SHP77 (cell line): ENCODE measurements at places on chromosomes 1 and 21.

GRCh38 chr1:185396126-185396525, 79.1 kb upstream of the IVNS1ABP start:
- DNase-seq, result no peak

GRCh38 chr1:183310753-183311479, 107.3 kb downstream of the NMNAT2 start:
- no peak for DNase-seq

GRCh38 chr1:225596736-225597135, 56.2 kb downstream of the ENAH start:
- no peak for DNase-seq

DNA sequence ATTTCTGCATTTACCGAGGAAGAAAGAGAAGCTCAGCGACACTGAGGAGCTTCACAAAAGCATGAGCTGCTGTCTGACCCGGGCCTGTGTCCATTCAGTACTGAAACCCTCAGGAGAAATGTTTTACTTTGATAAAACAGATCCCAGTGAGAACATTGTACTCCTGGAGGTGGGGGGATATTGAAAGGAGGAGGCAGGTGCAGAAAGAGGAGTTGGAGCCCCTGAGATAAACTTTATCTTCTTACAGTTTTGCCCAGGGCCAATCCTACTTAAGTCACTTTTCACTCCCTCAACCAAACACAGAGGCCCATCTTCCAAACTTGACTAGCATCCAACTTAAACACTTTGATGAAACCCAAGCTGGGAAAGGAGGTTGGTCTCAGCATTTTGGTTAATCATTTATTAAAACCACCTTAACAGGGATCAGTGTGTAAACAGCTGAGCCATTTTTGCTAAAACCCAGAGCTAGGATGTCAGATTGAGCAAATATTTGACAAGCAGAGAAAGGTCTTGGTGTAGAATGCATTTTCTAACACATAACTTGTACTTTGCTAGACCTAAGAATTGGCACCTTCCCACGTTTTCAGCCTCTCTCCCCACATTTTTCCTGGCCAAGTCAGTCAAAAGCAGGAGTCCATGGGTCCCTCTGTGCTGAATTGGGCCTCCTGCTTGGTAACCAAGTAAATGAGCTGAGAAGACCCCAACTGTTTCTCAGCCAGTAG, 32.5 kb upstream of the SARS1 start:
- no peak for DNase-seq

- no peak for DNase-seq
Observed at GRCh38 chr1:200897259-200897658, 2.6 kb downstream of the INAVA start.

DNA sequence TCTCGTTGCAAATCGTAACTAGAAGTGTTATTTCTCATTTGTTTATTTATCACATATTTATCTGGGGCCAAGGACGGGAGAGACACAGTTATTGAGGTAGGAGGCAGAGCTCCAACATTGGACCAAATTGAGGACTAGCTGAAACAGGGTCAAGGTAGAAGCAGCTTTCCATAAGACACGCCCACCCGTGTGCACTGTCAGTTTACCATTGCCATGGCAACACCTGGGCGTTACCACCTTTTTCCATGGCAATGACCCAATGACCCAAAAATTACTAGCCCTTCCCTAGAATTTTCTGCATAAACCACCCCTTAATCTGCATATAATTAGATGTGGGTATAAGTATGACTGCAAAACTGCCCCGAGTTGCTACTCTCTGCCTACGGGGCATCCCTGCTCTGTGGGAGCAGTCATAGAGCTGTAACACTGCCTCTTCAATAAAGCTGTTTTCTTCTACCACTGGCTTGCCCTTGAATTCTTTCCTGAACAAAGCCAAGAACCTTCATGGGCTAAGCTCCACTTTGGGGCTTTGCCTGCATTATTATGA, 72.7 kb downstream of the FBXO2 start:
- DNase-seq, result no peak
